SIG-M5 (cell line): ENCODE measurements at places on chromosomes 7 and 10.

DNA sequence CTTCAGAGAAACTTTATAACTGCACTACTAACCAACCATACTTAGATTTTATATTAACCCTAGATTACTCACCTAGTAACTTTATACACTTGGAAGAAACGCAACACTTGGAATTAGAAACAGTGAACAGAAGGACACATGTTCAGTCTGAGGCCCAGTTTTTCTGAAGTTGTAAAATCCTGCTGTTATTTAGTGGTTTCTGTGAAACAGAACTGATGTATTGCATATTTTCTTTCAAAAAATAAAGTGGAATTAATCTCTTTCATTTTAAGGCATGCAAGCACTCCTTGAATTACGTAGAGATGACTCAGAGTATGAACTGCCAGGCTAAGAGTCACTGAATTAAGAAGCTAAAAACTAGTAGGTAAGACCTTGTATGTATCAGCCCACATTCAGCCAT is 215.8 kb downstream of the SKAP2 start:
- no peak for DNase-seq

GRCh38 chr10:6394084-6394483 is 186.0 kb downstream of the PRKCQ start:
- DNase-seq, result no peak

GRCh38 chr7:74129887-74130286 is 44.3 kb upstream of the EIF4H start:
- no peak for DNase-seq

GRCh38 chr10:121580276-121581116 is 17.7 kb downstream of the FGFR2 start:
- no peak for DNase-seq

GRCh38 chr10:24873281-24873683 is 79.1 kb downstream of the PRTFDC1 start:
- DNase-seq, result no peak

- DNase-seq, result no peak
Measured at GRCh38 chr10:3825244-3825643, 40.2 kb upstream of the KLF6 start.

DNA sequence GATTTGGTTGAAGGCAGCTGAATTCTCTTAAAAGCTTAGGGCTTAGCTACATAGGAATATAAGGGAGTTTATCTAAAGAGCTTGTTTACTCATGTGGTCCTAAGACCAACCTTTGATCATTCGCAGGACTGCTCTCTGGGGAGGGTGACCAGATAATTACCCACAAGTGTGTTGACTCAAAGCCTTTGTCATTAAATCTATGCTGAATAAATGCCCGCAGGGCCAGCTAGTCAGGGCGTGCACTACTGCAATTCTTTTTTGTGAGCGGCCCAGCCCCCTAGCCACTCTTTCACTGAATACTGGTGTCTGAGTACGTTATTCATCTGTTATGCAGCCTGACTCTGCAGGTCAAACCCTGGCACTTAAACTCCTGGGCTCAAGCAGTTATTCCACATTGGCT is 69.6 kb downstream of the AKAP9 start:
- no peak for DNase-seq

DNA sequence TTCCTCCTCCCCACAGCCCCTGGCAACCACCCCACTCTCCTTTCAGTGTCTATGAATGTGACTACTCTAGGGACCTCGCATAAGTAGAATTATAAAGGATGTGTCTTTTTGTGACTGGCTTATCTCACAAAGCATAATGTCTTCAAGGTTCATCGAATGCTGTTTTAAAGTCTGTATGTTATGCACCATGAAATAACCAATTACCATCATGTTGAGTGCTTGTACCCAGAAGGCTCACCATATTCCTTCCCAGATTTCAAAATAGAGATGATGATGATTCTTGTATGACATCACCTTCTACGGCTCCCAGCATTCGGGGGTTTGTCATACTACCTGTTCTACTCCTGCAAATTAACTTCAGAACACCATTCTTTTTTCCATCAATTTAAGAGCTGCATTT is 11.9 kb downstream of the PKD1L1 start:
- DNase-seq, result no peak

DNA sequence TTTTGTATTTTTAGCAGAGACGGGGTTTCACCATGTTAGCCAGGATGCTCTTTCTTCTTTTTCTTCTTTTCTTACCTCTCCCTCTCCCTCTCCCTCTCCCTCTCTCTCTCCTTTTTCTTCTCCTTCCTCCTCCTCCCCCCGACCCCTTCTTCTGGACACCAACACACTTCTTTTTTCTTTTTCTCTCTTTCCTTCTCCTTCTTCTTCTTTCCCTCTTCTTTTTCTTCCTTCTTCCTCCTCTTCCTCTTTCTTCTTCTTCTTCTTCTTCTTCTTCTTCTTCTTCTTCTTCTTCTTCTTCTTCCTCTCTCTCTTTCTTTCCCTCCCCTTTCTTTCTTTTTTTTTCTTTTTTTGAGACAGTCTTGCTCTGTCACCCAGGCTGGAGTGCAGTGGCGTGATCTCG is 14.0 kb downstream of the MMD2 start:
- no peak for DNase-seq

DNA sequence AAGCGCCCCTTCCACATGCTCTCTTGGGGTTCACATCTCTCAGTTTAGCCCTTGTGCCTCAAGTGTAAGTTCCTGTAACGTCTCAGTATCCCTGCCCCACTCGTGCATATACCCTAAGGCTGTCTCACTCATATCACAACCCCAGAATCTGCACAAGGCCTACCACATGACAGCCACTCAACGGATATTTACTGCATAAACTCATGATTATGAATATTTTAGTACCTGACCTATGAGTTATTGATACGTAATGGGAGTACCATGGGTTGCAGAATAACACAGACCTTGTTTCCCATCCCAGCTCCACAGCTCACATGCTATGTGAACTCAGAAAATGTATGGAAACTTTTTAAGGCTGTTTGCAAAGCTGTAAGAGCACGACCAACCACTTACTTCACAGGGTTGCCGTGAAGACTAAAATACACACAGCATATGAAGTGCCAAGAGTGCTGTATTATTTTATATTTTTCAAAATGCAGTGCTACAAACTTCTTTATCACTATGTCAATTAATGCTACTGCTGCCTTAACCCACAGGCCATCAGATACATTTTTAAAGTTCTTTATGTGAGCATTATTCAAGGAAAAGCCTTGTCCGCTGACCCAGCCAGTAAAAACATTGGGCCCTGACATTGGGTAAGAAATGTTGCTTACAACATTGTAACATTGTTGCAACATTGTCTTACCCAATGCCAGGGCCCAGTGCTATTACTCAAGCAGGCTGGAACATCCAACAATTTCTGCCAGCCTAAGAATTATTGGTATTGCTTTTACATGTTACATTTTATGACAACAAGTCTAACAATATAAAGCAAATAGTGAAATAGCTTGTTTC is 97.2 kb downstream of the JAZF1 start:
- DNase-seq, result peak; percentile 42

DNA sequence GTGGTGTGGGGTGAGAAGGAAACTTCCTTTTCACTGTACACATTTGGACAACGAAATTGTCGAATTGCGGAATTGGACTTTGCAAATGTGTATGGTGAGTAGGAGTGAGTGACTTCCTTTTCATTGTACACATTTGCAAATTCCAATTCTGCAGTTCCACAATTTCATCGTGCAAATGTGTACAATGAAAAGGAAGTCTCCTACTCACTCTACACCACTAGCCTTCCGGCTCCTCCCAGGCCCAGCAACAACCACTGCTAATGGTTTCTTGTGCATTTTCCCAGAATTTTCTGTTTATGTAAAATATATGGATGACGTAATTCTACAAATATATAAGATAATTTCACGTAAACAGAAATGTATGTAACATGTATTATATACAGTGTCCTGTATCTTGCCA is 118.5 kb downstream of the ARL4A start:
- DNase-seq, result no peak

GRCh38 chr7:108463613-108464012 is 7.4 kb upstream of the NRCAM start:
- DNase-seq, result no peak

DNA sequence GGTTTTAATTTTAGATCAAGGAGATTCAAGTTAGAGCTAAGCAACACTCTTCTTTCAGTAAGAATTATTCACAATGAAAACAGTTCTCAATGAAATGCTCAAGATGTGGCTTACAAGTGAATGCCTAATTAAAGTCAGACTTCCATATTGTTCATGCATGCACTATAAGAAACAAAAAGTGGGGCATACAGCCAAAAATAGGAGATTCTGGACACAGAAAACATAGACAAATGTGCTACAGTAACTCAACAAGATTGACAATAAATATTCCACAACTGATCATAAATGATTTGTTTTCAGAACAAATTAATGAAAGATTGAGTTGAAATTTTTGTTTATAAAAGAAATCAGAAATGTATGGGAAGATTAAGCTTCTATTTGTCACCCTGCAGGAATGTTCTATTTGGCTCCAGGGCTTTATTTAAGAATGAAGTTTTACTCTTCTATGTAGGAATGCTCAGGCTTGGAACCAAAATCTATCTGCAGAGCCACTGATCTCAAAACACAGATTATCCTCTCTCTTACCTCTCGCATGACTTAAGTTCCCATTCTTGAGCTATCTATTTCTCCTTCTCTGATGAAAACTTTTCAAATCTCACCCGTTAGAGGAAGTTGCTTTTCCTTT is 89.0 kb upstream of the PIP4K2A start:
- DNase-seq, result no peak

GRCh38 chr10:76285012-76285411 is 853.6 kb downstream of the LRMDA start:
- DNase-seq, result no peak

DNA sequence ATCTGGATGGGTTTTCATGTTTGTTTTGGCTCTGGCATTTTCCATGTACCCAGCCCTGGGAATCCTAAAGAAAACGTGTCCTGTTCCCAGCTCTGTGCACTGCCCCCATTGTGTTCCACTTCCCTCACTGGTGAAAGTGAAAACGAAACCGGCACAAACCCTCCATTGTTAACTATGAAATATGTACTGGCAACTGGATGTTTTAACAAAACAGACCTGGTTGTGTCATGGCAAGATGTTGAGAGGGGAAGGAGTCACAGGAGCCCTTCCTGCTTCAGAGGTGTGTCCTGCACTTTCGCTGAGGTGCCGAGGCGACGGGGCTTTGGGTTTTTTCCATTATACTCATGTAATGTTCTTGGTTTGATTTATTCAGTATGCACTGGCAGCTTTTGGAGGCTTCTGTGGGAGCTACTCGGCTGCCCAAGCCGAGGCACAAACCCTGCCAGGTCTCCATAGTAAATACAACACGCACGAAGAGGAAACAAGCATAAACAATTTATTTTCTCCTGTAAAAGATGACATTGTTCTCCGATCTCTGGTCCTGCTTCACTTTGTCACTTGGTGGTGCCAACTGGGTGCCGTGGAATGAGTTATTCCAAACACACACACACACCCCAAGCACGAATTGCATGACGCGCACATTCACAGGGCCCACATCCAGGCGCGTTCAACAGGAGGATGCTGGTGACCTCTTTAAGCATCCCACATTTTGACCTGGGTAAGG is 118.2 kb downstream of the CDK6 start:
- no peak for DNase-seq

DNA sequence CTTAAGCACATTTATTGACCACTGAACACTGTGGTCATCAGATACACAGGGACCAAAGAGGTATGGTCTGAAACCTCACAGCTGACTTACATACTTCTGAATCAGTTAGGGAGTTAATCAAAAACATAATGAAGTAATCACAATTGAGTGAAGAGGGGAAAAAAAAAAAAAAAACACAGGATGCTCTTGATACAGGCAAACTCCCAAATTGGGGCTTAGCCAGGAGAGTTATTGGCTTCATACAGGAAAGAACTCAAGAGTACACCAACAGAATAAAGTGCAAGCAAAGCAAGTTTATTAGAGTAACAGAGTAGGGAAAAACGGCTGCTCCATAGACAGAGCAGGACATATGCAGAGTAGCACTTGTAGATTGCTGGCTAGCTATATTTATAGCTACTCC is 917.0 kb downstream of the CNTNAP2 start:
- DNase-seq, result no peak

DNA sequence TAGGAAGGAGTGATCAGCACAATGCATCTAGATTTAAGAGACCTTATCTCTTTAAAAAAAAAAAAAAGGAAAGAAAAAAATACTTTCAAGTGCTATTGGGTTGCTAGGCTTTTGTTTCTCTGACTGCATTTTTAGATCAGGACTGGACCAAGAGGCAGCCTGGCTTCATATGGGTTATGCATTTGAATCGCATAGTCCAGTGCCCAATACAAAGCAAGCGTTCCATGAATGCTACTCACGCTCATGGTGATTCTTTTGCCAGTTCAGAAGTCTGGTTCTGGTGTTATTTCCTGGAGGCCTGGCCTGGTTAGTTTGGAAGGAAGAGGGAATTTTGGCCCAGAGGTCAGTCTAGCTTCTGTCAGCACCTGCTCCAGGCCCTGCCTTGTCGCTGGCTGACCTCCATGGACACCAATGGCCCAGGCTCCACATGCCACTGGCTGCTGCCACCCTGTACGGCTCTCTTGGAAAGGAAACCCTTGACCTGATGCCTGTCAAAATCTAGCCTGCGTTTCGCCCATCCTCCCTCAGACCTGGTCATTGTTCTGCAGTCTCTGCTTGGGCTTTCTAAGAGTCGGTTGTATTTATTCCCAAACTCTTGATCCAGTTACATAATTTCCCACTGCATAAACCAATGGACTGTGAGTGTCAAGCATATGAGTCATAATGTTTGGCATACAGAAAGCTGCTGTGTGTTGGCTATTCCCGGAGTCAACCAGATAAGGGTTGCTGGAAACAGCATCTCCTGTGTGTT is 74.3 kb upstream of the MKX start:
- DNase-seq, result no peak
